ENCODE measurements at places on chromosomes 13 and 19.

- no peak for DNase-seq
Measured at GRCh38 chr13:92658293-92658692, 568.3 kb upstream of the GPC6 start.

DNA sequence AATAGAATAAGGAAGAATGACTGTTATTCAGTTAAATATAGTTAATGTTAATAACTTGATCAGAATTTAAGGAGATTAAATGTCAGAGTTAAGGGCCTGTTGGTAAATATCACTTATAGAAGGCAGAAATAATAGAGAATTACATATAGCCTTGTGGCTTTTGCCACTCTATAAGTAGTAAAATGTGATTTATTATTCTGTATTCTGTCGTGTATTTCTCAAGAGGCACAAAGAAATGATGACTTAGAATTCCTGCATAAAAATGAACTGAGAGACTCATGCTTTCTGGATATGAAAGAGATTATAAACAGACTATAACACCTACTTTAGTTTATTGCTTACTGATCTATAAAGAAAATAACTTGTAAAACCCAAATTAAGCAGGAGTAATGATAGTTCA lies 40.1 kb downstream of the GPC6 start:
- DNase-seq = no peak

- no peak for DNase-seq
Measured at GRCh38 chr19:29060813-29061364, 152.1 kb downstream of the UQCRFS1 start.

DNA sequence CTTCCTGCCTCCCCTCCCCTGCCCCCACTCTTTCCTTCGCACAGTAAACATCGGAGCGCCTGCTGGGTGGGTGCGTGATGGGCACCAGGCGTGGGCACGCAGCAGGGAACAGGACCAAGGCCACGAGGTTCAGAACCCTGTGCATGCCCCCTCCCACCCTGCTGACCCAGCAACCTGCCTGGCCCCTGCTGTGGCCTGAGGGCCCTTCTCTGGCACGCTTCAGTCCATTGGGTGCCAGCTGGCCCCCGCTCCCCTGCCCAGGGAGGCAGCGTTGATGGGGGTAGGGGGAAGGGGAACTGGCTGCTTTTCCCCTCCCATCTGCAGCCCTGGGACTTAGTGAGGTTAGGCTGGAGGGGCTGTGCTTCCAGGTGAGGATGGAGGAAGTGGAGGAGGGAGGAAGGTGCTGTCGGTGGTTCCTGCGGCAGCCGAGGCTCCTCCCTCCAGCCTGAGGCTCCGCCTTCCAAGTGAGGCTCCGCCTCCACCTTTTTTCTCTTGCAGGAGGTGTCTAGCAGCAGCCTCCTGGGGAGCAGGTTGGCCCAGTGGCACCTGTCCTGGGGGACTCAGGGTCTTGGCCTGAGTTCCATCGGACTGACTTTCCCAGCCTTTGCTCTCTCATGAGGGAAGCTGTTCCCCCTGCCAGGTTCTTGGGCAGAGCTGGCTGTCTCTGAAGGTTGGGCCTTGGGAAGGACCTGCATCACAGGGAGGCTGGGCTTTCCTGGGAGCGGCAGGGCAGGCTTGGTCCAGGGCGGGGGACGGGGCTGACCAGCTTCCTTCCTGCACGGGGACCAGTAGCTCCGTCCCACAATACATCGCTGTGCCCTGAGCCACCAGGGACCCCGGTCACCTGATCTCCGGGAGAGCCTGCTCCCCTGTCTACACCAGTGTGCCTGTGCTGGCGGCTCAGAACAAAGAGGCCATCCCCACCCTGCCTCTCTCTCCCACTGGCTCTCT lies 7.3 kb downstream of the PIAS4 start:
- no peak for DNase-seq

GRCh38 chr13:97502181-97502580 lies 68.2 kb downstream of the RAP2A start:
- DNase-seq = no peak

DNA sequence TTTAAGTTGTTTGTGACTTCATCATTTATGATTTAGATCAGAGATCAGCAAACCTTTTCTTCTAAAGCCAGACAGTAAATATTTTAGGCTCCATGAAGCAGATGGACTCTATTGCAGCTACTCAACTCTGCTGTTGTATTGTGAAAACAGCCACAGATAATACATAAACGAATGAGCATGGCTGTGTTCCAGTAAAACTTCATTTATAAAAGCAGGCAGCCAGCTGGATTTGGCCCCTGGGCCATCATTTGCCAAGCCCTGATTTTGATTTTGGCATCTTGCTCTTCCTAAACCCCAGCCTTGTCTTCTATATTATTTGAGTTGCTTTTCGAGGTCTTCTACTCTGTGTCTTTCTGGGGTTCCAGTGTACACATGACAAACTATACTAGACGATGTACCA lies 41.3 kb downstream of the RNASEH2B start:
- DNase-seq = no peak

GRCh38 chr13:85741017-85741416 lies 58.2 kb downstream of the SLITRK6 start:
- no peak for DNase-seq

DNA sequence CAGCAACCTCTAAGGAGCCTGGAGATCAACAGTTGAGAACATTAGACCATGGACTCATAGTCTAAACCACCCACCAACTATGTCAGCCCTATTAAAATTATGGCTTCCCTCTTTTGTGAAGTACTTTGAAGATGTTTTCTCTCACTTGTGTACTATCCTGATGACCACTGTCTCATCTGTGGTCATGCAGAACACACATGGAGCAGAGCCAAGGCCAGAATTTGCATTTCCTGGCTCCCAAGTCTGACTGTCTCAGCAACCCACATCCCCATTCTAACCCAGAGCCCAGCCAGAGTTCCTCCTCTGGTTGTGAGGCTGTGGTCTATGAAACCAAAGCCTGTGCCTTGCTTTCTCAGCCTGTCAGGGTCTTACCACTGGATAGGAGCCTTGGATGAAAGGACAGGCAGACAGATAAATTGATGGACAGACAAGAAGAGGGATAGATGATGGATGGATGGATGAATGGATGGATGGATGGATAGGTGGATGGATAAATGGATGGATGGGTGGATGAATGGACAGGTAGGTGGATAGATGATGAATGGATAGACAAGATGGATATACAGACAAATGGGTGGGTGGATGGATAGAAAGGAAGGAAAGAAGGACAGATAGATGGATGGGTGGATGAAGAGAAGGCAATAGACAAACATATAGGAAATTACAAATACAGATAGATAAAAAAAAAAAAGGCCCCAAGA lies 35.4 kb downstream of the ZNF557 start:
- no peak for DNase-seq

DNA sequence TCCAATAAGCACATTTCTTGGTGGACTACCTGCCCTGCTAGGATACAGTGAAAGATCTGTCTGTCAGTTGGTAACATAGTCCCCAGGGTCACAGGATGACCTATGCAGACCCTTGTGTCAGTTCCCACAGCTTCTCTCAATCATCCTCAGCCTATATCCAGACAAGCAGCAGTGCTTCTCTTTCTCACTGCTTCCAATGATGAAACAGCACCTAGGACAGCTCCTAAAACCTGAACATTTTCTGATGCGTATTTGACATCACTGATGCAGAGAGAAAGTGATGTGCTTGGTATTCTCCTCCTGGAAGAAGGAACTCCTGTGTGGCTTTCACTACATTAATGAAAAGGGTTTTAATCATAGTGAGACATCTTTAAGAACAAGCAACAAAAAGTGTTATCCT lies 43.7 kb downstream of the ZNF557 start:
- DNase-seq = no peak

- DNase-seq = no peak
Measured at GRCh38 chr13:25372284-25373081, 709 bp downstream of the ATP8A2 start.

DNA sequence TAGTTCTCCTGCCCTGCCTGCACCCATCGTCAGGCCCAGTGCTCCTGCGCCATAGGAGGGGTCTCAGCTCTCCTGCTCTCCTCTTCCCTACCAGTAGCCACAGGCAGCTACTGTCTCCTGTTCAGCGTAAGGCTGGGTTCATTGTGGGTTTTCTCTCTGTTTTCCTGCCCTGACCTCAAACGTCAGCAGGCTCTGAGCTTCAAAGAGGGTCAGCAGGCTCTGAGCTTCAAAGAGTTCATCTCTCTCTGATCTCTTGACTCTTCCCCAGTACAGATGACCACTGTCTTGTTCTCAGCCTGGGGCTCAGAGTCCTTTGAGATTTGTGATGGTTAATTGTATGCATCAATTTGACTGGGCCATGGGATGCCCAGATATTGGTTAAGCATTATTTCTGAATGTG lies 4.6 kb upstream of the CPB2 start:
- DNase-seq = no peak

DNA sequence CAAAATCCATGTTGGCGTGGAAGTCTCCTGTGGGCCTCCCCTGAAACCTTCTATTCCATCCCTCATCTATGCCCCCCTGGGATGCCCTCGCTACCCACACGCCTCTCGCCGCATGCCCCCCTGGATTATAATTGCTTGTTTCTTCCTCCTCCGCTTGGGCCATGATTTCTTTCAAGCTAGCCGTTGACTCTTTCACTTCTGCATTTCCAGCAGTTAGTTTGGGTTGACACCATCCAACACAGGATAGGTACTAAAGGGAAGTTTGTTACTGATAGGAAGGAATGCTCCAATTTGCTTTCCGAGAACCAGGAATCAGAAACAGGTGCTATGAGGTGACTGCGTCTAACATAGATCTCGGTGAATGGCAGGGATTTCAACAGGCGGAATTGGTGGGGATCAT lies 7.7 kb upstream of the SLC25A15 start:
- DNase-seq = no peak

DNA sequence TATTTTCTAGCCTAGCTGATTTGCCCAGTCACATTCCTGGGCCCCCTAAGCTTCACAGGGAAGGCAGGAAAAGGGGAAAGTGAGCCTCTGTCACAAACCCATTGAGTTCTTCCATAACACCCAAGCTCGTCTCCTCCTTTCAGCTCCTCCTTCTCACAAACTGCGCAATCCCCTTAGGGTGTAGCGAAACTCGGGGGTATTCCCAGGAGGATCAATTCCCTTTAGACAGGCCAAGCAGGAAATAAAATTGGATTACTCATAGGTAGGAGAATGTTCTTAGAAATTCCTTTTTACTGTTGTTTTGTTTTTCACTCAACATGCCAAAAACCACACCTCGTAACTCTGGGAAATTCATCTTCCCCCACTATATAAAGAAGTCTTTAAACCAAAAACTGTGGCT lies 139.3 kb downstream of the IRS2 start:
- no peak for DNase-seq

DNA sequence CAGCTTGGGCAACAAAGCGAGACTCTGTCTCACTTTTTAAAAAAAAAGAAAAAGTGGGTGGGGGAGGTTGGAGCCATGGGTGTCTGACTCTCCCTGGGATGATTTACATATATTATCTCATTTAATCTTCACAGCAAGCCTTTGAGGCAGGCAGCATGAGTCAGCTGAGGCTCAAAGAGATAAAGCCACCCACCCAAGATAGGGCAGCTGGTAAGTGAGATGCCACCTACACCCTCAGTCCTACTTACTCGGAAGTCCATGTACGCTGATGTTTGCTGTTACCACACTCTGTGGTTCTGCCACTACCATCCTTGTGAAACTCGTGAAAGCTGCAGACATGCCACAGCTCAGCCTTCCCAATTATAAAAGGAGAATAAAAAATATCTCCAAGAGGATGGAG lies 142.0 kb upstream of the TSHZ3 start:
- no peak for DNase-seq

DNA sequence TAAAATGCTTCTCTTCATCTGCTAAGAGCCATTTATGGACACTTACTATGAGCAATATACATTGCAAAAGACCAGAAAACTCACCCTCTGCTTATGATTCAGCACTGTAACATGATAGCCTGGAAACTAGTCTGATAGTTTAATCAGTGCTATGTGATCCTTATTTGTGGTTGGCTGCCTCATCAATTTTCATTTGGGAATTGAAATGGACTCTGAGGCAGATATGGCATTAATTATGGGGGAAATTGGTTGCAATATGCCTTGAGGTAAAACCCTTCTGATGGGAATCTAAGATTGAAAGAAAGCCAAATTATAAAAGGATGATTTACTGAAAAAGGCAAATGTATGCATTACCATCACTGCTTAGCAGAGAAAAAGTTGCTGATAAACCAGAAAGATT lies 33.5 kb downstream of the FAM216B start:
- no peak for DNase-seq

GRCh38 chr13:76885203-76886004 lies 801 bp downstream of the KCTD12 start:
- DNase-seq = peak; percentile 19

DNA sequence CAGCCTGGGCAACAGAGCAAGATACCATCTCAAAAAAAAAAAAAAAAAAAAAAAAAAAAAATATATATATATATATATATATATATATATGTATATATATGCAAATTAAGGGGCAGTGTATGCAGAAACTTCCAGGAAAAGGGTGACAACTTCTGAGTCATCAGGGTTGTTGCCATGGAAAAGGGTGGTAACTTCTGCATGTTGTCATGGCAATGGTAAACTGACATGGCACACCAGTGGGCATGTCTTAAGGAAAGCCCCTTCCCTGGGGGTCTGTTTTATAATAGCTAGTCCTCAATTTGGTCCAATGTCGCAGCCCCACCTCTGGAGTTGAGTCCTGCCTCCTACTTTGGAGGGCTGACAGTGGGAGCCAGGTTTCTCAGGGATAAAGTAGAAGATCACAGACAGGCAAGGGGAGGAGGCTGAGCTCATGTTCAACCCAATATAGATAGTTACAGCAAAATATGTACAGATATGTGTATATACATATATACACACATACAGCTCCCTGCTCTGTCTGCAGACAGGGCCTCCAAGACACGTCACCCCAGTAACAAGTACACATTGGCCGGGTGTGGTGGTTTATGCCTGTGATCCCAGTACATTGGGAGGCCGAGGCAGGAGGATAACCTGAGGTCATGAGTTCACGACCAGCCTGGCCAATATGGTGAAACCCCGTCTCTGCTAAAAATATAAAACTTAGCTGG lies 7.2 kb upstream of the FCHO1 start:
- no peak for DNase-seq

- no peak for DNase-seq
Measured at GRCh38 chr13:59261928-59262488, 901.7 kb downstream of the DIAPH3 start.

DNA sequence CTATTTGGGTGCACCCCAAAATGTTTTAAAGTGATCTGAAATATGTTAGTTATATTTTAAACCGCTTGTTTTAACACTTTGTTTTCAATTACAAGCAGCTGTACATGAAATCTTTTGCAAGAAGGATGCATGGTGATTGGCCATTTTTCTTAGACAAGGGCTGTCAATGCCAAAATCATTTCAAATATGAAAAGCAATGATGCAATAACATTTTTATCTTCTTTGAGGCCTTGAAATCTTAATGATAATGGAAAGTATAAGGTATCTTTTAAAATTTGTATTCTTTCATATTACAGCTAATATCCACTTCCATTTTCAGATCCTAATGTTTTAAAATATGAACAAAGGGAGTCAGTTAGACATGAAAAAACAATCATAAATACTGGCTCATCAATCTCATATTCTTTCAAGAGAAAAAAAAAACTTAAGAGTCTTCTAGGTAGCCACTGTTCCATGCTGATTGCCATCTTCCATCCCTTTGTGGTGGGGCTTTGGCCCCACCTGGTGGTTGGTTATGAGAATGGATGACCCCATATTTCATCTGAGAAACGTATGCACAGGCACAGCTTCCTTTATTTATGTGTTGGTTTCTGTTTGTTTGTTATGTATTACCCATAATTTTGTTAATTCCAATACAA lies 330.3 kb upstream of the MIR17HG start:
- DNase-seq = no peak

Measured in stimulated activated CD8-positive, alpha-beta memory T cell treated with anti-CD3 and anti-CD28 coated beads, Interleukin-2, amount 100 ng/mL, for 1 hour (primary cell).